ENCODE measurements at places on chromosomes 5 and 9.

GRCh38 chr5:8058616-8059190 is 189.8 kb downstream of the MTRR start:
- no peak for DNase-seq

- DNase-seq = no peak
Measured at GRCh38 chr9:12413986-12414385, 279.2 kb upstream of the TYRP1 start.

GRCh38 chr5:90301248-90301647 is 108.3 kb downstream of the CETN3 start:
- DNase-seq = no peak

DNA sequence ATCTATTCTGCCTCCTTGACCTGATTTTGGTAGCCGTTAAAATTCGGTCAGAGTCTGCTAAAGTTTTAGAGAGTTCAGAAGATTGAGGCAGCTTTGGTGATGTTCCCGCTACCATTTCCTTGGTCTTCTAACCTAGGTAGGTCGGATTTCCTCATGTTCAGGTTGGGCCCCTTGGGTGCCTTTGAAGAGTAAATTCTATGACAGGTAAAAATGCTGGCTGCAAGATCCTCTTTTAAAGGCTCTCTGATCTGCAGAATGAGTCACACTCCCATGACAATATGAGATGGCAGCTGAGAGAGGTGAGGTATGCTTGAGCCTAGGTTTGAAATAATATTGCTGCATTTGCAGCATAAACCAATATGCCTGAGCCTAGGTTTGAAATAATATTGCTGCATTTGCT is 198.9 kb downstream of the TSSK1B start:
- no peak for DNase-seq

GRCh38 chr9:3398232-3398648 is 127.6 kb downstream of the RFX3 start:
- DNase-seq = no peak

DNA sequence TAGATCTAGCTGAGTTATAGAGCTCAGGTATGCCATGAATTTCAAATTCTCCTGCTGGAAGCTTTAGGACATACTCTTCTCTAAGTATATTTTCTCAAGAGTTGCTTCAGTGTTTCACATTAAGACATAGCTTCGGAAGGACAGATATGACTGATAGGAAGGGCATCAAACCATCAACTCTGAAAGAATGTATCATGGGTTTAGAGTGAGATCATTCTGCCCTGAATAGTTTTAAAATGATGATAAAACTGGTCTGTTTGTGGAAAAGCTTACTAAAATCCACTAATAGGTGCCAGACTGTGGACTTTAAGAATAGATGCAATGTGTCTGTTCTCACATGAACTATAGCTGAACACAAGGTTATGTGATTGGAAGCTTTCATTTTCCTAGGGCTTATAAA is 8.4 kb downstream of the SPEF2 start:
- DNase-seq = no peak

DNA sequence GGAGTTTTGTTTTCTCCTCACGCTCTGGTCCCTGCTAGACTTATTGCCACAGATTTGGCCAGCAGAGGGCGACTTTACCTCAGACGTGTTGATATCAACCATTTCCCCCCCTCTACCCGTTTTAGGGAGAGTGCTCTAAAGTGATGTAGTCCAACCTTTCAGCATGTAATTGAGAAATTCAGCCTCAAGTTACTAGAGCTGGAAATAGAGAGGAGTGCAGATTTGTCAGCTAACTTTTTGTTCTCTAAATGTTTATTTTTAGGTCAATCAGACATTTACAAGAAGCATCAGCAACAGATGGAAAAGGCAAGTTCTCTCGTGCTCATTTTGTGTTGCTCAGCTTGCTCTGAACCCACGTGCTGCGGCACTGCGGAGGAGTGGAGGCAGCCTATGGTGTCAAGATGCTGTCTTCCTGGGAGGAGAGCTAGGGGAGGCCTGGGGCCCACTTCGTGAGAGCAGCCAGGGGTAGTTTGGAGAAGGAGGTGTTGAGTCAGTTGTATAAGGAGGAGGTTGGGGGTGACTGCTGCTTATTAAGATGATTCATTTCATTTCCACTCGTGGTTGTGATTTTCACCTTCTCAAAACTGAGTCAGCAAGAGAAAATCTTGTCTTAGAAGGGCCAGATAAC is 53.6 kb downstream of the GPR107 start:
- DNase-seq = peak; percentile 89

- no peak for DNase-seq
Measured at GRCh38 chr5:139019880-139020279, 144.7 kb upstream of the LRRTM2 start.

GRCh38 chr5:83895860-83896259 is 175.2 kb upstream of the HAPLN1 start:
- no peak for DNase-seq
